ENCODE measurements at places on chromosomes 2 and 18. TPM values are rescaled to one million over a fixed set of nuclear protein-coding genes. Genes with fewer than 3 reads are reported as not detected.

DNA sequence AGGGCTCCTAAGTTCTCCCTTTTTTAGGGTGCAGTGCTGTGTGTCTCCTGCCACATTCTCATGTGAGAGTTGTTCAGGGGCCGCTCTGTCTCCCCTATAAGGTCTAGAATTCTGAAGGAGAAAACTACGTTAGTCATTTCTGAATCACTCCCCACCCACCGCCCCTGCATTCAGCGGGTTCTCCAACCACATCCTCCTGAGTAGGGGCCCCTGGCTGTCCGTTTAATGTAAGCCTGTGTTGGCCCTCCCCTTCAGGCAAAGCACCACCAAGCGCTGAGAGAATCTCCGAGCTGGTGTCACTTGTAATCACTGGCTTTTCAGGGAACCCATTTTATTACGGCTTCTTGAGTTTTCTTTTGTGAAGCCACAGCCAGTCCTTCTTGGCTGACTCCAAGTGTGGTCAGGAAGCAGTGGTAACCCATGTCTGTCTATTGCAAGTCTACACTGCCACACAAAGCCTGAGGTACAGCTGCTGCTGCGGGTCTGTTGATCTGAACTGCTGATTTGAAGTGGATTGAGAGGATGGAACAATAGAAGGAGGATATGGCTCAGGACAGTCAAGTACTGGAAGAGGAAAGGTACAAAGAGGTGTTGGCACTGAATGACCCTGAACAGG lies 16.9 kb downstream of the LCT start:
- DNase-seq: no peak

- no peak for DNase-seq
Observed at GRCh38 chr2:29596584-29596983, 324.8 kb downstream of the ALK start.

The MAP4K4 gene
- 91.9 TPM for total RNA-seq

The PSD4 gene
- total RNA-seq: 0.87 TPM

The UGT1A8 gene
- total RNA-seq: not detected

GRCh38 chr2:218345491-218346236 lies 11.0 kb upstream of the CATIP start:
- no peak for DNase-seq

DNA sequence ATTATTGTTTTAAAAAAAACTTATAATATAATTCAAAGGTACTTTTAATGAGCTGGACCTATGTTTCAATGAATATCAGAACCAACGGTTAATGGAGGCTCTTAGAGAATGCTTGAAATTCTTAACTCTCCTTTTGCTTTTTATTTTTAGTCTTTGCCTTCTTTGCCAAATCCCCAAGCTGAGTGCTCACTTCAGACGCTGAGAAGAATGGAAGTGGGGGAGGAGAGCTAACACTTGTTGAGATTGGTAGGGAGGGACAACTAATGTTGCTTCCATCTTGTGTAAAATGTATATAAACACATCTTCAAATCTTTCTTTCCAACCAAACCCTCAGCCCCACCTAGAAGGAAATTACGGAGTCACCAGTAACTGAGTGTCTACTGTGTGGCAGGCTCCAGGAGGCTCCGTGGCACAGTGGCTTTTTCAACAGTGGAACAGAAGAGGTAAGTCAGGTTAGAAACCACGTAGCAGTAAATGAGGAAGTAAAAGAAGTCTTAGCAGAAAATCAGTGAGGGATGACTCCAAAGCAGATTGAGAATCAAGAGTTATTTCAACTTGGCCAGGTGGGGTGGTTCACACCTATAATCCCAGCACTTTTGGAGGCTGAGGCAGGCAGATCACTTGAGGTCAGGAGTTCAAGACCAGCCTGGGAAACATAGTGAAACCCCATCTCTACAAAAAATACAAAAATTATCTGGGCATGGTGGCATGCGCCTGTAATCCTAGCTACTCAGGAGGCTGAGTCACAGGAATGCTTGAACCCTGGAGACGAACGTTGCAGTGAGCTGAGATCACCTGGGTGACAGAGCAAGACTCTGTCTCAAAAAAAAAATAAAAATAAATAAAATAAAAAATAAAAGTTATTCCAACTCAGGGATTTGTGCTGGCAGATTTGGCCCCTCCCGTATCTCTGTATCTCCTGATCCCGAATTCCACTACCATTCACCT lies 45.0 kb upstream of the CREB1 start:
- no peak for DNase-seq

- no peak for DNase-seq
Observed at GRCh38 chr2:166042356-166042755, 85.5 kb downstream of the SCN1A start.

The KLHL14 gene
- total RNA-seq: 0.13 TPM

The HOXD9 gene
- total RNA-seq: not detected

GRCh38 chr2:6069381-6069780 lies 377.2 kb downstream of the SOX11 start:
- DNase-seq: peak; percentile 32

DNA sequence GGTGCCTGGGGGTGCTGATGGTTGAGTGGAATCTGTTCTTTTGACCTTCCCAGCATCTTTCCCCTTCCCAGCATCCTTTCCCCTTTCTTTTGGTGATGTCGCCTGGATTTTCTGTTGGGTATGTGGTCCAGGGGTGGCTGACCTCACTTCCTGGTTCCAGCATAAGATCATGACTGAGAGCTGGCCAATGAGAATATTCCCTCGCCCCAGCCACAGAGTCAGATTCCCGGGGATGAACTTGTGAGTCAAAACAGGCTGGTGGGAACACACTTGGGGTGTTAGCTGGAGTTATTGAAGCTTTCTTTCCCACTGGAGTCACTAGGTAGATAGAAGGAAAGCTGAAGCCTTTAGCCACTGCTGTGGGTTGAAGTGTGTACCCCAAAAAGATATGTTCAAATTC lies 28.0 kb upstream of the FOSL2 start:
- DNase-seq: no peak

- peak; percentile 82 for DNase-seq
Observed at GRCh38 chr2:118847762-118848172, 319 bp upstream of the EN1 start.

- no peak for DNase-seq
Observed at GRCh38 chr2:218244665-218245064, 16.1 kb upstream of the GPBAR1 start.

DNA sequence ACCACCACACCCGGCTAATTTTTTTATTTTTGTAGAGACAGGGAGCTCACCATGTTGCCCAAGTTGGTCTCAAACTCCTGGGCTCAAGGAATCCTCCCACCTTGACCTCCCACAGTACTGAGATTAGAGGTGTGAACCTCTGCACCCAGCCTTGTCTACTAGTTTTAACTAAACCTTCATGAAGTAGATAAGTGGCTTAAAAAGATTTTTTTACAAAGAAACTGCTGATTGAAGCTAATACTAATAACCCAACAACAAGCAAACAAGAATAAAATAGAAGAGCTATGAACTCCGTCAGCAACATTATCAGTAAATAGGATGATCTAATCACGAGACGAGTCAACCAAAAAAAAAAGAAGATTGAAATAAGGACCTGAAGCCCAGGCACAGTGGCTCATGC lies 18.8 kb downstream of the NDUFB3 start:
- DNase-seq: no peak

The LYPD6B gene
- total RNA-seq: not detected

DNA sequence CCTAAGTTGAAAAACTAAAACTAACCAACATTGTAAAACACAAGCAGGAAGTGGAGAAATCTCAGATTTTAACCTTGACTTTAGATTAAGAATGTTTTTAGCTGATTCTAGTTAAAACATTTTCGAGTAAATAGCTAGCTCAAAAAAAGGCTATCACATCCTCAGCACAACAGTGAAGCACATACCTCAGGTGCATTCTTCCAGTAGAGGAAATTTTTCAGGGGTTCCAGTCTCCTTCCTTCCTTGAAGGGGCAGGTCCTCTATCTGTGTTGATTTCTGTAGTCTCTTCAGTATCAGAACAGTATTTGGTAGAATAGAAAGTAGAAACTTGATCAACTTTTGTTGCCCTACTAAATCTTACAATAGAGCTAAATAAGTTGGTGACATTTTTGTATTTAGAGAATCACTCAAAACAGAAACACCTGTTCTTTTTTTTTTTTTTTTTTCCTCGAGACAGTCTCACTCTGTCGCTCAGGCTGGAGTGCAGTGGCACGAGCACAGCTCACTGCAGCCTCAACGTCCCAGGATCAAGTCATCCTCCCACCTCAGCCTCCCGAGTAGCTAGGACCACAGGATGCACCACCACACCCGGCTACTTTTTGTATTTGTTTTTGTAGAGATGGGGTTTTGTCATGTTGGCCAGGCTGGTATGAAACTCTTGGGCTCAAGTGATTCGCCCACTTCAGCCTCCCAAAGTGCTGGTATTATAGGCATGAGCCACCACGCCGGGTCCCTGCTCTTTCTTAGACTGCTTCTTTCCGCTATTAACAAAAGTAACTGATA lies 6.9 kb upstream of the GPR155 start:
- no peak for DNase-seq

All from neural progenitor cell (in vitro differentiated cells).